Tibial nerve (tissue), 4 donors: ENCODE measurements at places on chromosomes 6 and 20. TPM values are rescaled to one million over a fixed set of nuclear protein-coding genes. Genes with fewer than 3 reads are reported as not detected.
A peak's percentile ranks its signal among the peaks of the same experiment; 100 is the strongest.

The PLAGL2 gene
- total RNA-seq = 5.7 TPM

The FOXF2 gene
- total RNA-seq = 2.4 TPM

DNA sequence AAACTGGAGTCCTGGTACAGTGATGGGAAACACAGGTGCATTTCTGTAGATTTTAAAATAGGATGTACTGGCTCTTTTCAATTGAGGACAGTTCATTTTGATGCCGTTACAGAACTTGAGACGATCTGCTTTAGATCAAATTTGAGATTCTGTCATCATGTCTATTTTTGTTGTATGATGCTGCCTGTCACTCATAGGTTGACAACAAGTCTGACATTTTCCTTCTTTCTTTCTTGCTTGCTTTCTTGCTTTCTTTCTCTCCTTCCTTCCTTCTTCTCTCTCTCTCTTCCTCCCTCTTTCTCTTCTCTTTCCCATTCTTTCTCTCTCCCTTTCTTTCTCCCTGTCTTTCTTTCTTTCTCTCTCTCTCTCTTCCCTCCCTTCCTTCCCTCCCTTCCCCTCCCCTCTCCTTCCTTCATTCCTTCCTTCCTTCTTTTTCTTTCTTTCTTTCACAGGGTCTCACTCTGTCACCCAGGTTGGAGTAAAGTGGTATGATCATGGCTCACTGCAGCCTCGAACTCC is 152.6 kb upstream of the SGK1 start:
- DNase-seq = no peak
- H3K4me1 ChIP-seq = no peaks in the 10 kb centered on the region
- no peaks in the 10 kb centered on the region for H3K27me3 ChIP-seq
- no peak overlapping the region for H3K4me3 ChIP-seq
- no peaks in the 10 kb centered on the region for H3K36me3 ChIP-seq

GRCh38 chr6:134193536-134194498 is 124.1 kb downstream of the SGK1 start:
- no peaks in the 10 kb centered on the region for H3K27me3 ChIP-seq
- no peak for DNase-seq
- no peaks in the 10 kb centered on the region for H3K4me1 ChIP-seq

The OPRL1 gene
- 0.21 TPM for total RNA-seq

The OGFRL1 gene
- 78.4 TPM for total RNA-seq

DNA sequence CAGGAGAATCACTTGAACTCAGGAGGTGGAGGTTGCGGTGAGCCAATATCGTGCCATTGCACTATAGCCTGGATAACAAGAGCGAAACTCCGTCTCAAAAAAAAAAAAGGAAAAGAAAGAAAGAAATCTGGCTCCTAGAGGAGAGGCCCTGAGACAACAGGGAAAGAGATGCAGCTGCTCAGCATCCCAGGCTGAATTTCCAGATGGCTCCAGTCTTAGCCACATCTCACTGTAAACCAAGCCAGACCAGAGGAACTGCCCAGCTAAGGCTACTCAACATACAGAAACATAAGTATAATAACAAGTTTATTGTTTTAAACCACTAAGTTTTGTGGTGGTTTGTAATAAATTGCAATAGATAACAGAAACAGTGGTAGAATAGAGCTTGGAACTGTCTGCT is 38.5 kb upstream of the TASP1 start:
- peaks cover 12% of the 10 kb centered on the region for H3K4me1 ChIP-seq
- no peaks in the 10 kb centered on the region for H3K27me3 ChIP-seq
- no peaks in the 10 kb centered on the region for H3K36me3 ChIP-seq
- DNase-seq = no peak

GRCh38 chr6:92582211-92582610 is 837.1 kb downstream of the EPHA7 start:
- no peak for DNase-seq
- no peaks in the 10 kb centered on the region for H3K4me1 ChIP-seq
- H3K27ac ChIP-seq = no peak overlapping the region
- H3K4me3 ChIP-seq = no peak overlapping the region

DNA sequence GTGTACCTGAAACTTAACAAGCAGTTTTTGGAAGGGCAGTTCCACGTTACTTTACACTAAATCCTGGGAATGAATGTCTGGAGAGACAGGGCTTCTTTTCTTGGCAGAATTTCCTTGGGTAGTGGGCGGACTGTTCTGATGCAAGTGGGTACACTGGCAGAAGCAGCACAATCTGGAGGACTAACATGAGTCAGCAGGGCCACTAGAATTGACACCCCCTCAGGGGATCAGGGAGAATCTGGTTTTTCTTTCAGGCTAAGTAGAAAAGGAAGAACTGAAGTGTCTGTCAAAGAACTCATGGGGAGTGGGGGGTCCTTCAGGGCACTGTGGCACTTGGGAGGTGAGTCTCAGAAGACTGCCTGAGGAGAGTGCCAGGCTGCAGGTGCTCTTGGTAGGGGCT is 34.6 kb downstream of the PANK2 start:
- no peak overlapping the region for H3K4me3 ChIP-seq
- H3K27me3 ChIP-seq = no peaks in the 10 kb centered on the region
- H3K4me1 ChIP-seq = peaks cover 54% of the 10 kb centered on the region
- no peak for DNase-seq

- peak overlapping the region; percentile 85 for H3K27ac ChIP-seq
- H3K36me3 ChIP-seq = no peaks in the 10 kb centered on the region
- no peaks in the 10 kb centered on the region for H3K4me1 ChIP-seq
These were observed 253.1 kb downstream of the FNDC1 start for GRCh38 chr6:159422041-159422984.

DNA sequence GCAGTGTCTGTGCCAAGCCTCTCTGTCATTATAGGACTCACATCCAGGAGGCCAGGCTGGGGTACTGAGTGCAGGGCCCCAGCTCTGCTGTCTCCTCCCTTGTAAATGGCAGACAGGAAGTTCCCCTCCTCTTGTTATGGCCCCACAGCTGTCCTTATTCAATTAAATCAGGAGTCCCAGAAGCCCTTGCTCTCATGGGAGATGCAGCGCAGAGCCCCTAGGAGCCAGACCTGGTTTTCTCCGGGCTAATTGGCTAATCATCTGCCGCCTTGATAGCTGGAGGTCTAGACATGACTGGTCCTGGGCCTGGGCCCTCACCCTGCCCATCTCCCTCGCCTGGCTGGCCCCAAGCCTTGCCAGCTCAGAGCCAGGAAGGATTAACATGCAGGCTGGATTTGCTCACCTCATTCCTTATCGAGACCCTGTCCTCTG is 172.0 kb downstream of the VEGFA start:
- no peaks in the 10 kb centered on the region for H3K4me1 ChIP-seq
- H3K4me3 ChIP-seq = no peak overlapping the region
- no peaks in the 10 kb centered on the region for H3K36me3 ChIP-seq
- no peaks in the 10 kb centered on the region for H3K27me3 ChIP-seq

GRCh38 chr20:53608456-53609452 is 15.1 kb upstream of the ZNF217 start:
- no peaks in the 10 kb centered on the region for H3K36me3 ChIP-seq
- H3K4me3 ChIP-seq = no peak overlapping the region
- peak overlapping the region; percentile 56 for H3K27ac ChIP-seq

The CDH22 gene
- not detected for total RNA-seq

- no peak overlapping the region for H3K4me3 ChIP-seq
- no peak for DNase-seq
- H3K27me3 ChIP-seq = no peaks in the 10 kb centered on the region
- no peaks in the 10 kb centered on the region for H3K36me3 ChIP-seq
- H3K27ac ChIP-seq = no peak overlapping the region
These were observed 34.5 kb upstream of the TSHZ2 start for GRCh38 chr20:52937591-52938100.

GRCh38 chr6:109323241-109323640 is 59.0 kb downstream of the CD164 start:
- no peak overlapping the region for H3K4me3 ChIP-seq
- no peak for DNase-seq
- no peak overlapping the region for H3K27ac ChIP-seq
- no peaks in the 10 kb centered on the region for H3K36me3 ChIP-seq
- H3K27me3 ChIP-seq = no peaks in the 10 kb centered on the region

- no peaks in the 10 kb centered on the region for H3K4me1 ChIP-seq
- no peak overlapping the region for H3K27ac ChIP-seq
- no peaks in the 10 kb centered on the region for H3K27me3 ChIP-seq
These were observed 886.7 kb downstream of the TBC1D32 start for GRCh38 chr6:120447605-120448004.

DNA sequence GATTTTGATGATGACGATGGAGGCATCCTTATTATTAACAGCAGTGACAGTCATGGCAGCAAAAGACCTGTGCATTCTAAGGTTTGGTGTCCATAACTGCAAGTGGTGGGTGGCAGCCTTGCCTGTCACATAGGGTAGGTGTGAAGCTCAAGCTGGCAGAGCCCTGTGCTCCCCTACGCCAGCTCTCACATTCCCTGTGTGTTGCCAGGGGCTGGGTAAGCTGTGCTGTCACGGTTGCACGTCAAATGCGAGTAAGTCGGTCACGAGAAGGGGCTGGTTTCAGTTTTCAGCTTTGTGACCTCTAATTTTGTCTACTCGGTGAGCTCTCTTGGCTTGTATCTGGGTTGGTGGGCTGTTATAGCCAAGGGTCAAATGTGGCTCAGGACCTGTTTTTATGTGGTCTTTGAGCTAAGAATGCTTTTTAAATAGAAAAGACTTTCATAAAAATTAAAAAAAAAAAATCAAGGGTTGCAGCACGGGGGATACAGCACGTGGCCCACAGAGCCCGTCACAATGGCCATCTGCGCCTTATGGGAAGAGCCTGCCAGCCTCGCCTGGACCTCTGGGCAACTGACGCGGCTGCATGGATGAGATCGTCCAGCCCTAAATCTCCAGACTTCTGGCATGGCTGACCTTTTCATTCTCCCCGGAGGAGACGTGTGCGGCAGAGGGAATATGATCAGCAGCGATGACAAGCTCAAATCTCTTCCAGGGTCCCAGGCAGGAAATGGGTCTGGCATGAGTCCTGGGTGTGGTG is 148.5 kb downstream of the PHACTR3 start:
- DNase-seq = no peak
- H3K4me1 ChIP-seq = no peaks in the 10 kb centered on the region
- no peak overlapping the region for H3K27ac ChIP-seq
- H3K27me3 ChIP-seq = no peaks in the 10 kb centered on the region
- H3K4me3 ChIP-seq = no peak overlapping the region

- no peak overlapping the region for H3K4me3 ChIP-seq
- no peaks in the 10 kb centered on the region for H3K36me3 ChIP-seq
- DNase-seq = no peak
- H3K4me1 ChIP-seq = no peaks in the 10 kb centered on the region
- no peak overlapping the region for H3K27ac ChIP-seq
These were observed 910.9 kb upstream of the MAP3K7 start for GRCh38 chr6:91497770-91498169.

The SYCP2L gene
- 3.9 TPM for total RNA-seq

The CLDN20 gene
- 2.9 TPM for total RNA-seq

DNA sequence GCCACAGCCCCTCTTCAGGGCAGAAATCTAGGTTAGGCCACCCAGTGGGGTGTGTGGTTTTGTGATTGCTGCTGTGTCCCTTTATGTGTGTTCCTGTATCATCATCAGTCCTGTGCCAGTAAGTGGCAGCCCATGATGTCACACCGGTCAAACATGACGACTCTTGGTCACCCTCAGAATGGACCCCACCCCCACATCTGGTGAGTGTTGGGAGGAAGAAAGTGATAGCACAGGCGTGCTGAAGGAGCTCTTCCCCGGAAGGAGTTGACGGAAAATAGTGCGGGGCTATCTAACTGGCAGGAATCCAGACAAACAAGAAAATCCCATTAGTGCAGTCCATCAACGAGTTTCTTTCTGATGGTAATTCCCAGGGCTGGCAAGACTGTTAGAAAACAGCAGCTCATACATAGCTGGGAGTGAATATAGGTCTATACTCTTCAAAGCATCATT is 33.4 kb upstream of the IL17A start:
- no peaks in the 10 kb centered on the region for H3K4me1 ChIP-seq
- no peaks in the 10 kb centered on the region for H3K27me3 ChIP-seq
- no peak for DNase-seq
- no peak overlapping the region for H3K4me3 ChIP-seq
- H3K27ac ChIP-seq = no peak overlapping the region
- no peaks in the 10 kb centered on the region for H3K36me3 ChIP-seq

The UNC5CL gene
- 7.6 TPM for total RNA-seq

The OR12D2 gene
- not detected for total RNA-seq

DNA sequence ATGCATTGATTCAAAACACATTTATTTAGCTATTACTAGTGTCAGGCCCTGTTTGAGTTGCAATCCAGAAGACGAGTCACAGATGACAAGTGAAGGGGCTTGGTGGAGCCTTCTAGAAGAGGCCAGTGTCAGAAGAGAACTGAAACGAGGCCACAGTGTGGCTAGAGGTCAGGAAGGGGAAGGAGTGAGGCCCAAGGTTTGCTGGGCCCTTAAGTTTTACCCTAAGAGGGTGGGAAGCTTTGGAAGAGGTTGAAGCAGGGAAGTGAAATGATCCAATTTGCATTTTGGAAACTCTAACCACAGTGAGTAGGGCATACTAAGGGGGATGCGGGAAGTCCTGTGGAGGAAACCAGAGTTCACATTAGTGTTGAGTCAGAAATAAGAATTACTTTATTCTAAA is 25.0 kb downstream of the TTK start:
- H3K27ac ChIP-seq = no peak overlapping the region
- no peaks in the 10 kb centered on the region for H3K36me3 ChIP-seq
- H3K4me3 ChIP-seq = no peak overlapping the region
- no peaks in the 10 kb centered on the region for H3K4me1 ChIP-seq

The C20orf144 gene
- total RNA-seq = not detected

DNA sequence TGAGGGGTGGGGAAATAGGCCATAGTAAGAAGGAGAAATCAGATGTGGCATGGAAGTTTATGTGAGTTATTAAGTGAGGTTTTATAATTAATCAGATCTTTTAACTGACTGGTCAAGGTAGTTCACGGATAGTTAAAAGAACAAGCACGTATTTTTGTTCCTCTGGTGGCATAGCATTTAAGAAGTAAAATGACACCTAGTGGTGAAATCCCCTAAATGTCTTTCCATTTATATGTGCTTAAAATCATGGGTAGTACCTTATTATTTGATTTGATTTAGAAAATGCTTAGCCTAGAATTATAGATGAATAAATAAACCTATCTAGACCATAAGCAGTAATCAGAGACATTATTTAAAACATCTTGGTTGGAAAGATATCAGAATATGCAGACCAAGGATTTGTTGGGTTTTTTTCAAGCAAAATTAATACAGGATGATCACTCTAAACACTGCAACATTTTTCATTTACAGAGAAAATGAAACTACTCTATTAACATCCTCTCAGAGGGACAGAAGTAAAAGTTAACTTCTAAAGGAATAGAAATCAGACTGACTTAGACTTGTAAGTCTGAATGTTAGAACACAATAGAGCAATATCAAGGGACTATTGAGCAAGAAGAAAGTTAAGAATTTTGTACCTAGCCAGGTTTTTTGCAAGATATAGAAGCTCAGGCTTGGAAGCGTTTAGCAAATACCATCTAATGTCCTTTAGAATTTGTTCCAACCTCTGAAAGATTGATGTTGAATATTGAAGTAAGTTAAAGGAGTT is 81.1 kb downstream of the STXBP5 start:
- no peak overlapping the region for H3K27ac ChIP-seq
- H3K4me3 ChIP-seq = no peak overlapping the region
- H3K27me3 ChIP-seq = no peaks in the 10 kb centered on the region
- peaks cover 3% of the 10 kb centered on the region for H3K4me1 ChIP-seq
- DNase-seq = no peak

The NOTCH4 gene
- 50.2 TPM for total RNA-seq

The CPXM1 gene
- total RNA-seq = 3.6 TPM
